ENCODE measurements at places on chromosomes 2 and 18.

- DNase-seq, result no peak
Measured at GRCh38 chr18:79766308-79766707, 31.4 kb upstream of the KCNG2 start.

- DNase-seq, result no peak
Measured at GRCh38 chr2:236342951-236343350, 78.7 kb upstream of the ASB18 start.

DNA sequence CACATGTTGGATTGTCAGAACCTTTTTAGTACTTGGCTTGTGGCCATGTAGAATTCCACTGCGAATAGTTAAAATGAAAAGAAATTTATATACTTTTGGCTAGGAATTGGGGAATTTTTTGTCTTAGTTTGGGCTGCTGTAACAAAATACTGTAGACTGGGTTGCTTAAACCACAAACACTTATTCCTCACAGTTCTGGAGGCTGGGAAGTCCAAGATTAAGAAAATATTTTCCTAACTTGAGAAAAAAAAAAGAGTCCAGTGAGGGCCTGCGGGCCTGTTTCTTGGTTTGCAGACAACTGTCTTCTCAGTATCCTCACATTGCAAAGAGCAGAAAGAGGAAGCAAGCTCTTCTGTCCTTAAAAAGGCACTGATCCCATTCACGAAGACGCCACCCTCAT lies 81.9 kb downstream of the CD226 start:
- DNase-seq, result no peak

DNA sequence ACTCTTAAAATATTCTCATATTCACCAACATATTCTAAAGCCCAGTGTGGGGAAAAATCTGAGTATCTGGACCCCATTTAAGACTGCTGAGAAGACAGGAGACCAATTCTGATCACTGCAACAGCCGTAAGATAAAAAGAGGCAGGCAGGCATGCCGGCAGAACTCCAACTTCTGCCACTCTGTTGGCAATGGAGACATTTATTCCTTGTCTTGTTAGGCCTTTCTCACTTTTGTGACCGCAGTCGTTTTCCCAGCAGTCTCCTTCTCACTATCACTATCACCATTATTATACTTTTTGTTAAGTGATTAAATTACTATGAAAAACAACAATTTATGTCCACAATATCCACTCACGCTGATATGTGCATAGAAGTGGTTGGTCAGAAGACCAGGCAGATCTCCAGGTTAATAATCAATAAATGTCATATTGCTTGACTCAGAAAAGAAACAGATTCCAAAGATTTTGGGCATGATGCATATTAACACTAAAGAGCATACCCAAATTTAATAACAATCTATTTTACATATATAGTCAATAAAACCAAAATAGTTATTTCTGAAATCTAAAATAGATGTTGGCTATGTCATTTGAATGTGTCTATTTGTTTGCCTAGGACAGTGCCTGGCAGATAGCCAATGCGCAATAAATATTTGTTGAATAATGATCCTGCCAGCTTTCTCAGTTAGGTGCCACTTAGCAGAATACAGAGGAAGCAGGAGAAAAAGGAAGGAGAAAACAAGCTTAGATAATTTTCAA lies 38.2 kb downstream of the SESTD1 start:
- no peak for DNase-seq

- no peak for DNase-seq
Measured at GRCh38 chr2:29657674-29658073, 263.7 kb downstream of the ALK start.

- no peak for DNase-seq
Measured at GRCh38 chr2:138359532-138359931, 142.0 kb upstream of the SPOPL start.

- DNase-seq, result no peak
Measured at GRCh38 chr18:33836564-33836963, 258.5 kb downstream of the ASXL3 start.
